ENCODE measurements at places on chromosomes 12 and 14.

- peak; percentile 24 for DNase-seq
These were observed 58.5 kb upstream of the TMPO start for GRCh38 chr12:98456576-98457573.

DNA sequence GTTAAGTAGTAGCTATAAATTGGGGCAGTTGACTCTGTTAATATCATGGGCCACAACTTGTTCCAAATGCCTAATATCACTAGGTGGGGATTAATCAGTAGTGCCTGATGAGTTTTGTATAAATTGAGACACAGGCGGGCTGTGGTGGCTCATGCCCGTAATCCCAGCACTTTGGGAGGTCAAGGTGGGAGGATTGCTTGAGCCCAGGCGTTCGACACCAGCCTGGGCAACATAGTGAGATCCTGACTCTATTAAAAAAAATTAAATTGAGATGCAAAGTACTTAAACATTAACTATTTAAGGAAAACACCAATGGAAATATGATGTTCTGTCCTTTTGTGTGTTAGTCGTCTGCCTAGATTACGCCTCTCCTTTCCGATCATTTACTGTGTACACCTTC lies 9.0 kb downstream of the PAPOLA start:
- no peak for DNase-seq

GRCh38 chr12:67942724-67943123 lies 46.5 kb upstream of the IFNG-AS1 start:
- no peak for DNase-seq

GRCh38 chr12:123131879-123132402 lies 18.9 kb downstream of the PITPNM2 start:
- DNase-seq = peak; percentile 94

GRCh38 chr12:63496654-63497053 lies 171.6 kb downstream of the DPY19L2 start:
- no peak for DNase-seq

DNA sequence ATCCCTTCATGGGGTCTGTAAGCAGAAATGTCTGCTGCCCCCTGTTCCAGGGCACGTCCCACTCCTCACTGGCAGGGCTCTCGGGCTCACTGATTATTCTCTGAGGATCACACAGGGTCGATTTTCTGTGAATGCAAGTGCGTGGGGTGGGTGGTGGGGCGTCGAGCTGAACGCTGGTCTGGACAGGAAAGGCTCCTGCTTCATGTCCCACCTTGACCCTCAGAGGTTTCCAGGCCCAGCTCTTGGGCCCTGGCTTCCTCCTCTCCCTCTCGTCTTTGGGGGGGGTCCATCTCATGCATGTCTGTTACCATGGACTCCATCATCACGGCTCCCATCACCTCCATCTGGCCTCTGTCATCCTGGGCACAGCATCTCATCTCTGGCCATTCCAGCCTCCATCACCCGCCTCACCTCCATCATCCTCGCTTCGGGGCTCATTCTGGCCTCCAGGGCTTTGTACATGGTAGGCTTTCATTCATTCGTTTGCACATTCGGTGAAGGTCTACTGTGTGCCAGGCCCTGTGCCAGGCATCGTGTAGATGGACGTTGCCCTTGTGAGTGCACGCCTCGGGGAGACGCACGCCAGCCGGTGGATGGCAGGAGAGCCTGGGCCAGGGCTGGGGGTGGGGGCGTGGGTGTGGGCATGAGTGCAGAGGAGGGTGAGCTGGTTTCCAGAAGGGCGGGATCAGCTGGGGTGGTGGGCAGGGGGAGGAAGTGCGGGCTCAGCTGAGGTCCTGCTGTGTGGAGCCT lies 34.7 kb downstream of the RTL1 start:
- no peak for DNase-seq
